Activated T-helper 1 cell treated with anti-CD3 and anti-CD28 coated beads, Interleukin-2, amount 50 U/mL, for 16 hours (primary cell): ENCODE measurements at places on chromosomes 4 and X.

DNA sequence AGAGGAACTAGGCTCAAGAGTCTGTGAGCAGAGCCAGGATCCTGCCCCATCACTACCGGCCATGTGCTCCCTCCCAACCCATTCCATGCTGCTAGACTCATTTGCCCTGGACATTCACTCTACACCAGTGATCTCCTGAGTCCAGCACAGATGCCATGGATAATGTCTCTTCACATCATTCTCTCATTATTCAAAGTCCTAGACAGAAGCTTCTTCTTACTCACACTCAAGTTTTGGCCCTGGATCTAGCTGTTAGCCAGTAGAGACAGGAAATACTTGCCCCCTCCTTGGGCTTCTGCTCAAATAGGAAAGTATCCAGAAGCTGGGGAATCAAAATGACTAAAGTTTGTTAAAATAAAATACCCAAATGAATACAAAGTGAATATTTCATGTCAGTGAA lies 266.8 kb upstream of the LDB2 start:
- no peak for DNase-seq

DNA sequence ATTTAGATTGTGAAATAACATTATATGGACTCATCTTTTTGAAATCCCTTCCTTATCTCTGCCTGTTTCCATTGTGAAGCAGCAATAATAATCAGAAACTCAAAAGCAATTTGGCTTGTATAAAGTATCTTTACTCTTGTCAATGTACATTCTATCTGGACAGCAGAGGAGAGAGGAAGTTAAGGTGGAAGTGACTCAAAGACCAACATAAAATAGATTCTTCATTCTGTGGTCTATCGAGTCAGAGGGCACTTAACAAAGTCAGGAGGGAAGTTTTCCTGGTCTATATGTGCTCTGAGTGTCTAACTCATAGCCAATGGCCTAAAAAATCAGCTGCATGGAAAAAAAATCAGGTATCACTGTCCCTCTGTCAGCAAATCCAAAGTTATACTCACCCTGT lies 155.5 kb downstream of the EMCN start:
- no peak for DNase-seq

DNA sequence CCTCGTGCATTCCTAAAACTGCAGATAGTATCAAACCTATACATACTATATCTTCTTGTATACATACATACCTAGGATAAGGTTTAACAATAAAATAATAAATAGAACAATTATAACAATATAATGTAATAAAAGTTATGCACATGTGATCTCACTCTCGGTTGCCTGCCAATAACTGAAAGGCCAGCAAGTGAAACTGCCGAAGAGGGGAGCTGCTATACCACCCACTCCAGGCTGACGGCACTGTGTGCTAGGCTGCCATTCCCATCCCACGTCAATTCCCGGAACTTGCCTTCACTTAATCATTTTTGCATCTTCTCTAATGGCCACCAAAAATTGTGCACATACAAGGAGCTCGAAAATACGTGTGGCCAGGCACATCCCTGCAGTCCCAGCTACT lies 451.1 kb upstream of the FAT1 start:
- DNase-seq: no peak

DNA sequence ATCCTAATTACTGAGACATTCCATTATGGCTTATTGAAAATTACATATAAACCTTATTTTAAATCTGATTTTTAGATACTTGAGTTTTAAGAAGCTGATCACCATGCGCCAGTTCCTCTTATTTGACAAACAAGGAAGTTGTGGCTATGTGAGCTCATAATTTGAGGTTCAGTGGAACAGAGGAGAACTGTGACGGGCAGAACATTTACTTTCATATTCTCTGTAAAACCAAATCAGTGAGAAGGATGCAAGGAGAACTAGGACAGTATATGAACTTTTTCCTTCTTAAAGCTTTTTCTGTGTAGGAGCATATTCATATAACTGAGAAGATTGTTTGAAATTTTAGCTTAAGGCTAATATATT lies 25.3 kb downstream of the STIM2 start:
- no peak for DNase-seq

- no peak for DNase-seq
Observed at GRCh38 chrX:72306851-72307645, 1.3 kb upstream of the CITED1 start.

DNA sequence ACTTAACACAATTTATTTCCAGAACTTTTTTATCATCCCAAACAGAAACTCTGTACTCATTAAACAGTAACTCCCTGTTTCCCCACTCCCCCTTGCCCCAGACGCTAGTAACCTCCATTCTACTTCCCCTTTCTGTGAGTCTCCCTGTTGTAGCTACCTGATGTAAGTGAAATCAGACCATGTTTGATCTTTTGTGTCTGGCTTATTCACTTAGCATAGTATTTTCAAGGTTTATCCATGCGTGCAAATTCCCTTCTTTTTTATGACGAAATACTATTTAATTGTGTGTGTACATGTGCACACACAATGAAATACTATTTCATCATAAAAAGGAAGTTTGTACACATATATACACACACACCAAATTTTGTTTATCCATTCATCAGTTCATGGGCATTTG lies 5.2 kb downstream of the PKD2 start:
- no peak for DNase-seq

DNA sequence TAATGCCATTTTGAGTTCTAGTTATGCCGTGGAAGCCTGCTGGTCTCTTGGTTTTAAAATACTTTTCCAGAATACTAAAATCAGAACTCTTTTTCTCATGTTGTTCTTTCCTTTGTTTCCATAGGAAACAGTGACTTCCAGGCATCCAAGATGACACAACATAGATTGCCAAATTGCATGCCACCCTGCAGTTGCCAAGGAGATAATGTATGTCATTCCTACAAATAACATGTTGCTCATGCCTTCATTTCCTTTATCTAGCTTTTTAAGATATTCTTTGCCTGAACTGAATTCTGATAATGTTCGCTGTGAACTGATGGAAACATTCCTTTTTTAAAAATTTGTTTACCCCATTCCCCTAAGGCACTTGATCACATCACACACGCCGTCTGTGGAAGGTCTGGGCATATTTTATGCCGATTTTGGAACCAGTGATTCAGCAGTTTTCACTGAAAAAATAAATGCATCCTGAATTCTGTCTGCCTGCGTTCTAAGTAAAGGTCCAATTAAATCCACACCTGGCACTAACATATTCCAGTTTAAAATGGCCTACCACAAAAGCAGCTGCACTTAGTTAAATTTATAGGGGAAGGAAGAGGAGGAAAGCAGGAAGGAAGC lies 38.0 kb upstream of the COX7B2 start:
- DNase-seq: no peak

DNA sequence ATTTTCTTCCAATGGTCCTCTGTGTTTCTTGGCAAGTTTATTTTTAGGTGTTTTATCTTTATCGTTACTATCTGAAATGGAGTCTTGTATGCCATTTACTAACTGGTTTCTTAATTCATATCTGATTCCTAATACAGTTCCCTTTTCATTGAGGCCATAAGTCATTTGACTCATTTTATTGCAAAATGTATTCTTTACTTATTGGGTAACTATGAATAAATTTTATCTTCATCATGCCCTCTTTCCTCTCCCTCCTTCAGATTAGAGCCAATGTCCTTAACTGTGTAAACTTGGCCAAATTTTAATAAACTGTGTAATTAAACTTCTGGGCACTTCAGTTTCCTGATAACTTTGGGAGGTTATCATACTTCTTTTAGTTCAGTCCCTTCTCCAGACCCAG lies 19.3 kb upstream of the MSMO1 start:
- DNase-seq: no peak

GRCh38 chrX:141341743-141342142 lies 99.4 kb upstream of the SPANXC start:
- DNase-seq: no peak

DNA sequence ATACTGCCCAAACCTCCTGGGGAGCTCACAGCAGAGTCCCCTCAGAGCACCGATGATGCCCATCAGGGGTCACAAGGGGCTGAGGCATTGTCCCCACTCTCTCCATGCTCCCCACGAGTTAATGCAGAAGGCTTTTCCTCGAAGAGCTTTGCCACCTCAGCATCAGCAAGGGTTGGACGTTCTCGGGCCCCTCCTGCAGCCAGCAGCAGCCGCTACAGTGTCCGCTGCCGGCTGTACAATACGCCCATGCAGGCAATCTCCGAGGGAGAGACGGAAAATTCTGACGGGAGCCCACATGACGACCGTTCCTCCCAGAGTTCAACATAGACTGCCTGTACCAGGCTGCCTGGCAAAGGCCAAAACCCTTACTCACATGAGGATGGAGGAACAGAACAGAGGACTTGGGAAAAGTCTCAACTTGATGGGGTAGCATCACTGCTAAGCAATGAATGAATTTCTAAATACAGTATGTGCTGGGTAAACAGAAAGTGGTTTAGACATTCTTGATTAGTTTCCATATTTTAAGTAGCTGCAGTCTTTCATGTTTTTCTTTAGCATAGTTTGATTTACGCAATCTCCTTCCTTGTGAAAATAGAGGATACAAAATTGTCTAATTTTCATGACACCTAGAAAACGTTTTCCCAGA lies 5.0 kb upstream of the SCML1 start:
- DNase-seq: no peak

- no peak for DNase-seq
Observed at GRCh38 chrX:104084534-104085277, 8.7 kb upstream of the TMSB15C start.

DNA sequence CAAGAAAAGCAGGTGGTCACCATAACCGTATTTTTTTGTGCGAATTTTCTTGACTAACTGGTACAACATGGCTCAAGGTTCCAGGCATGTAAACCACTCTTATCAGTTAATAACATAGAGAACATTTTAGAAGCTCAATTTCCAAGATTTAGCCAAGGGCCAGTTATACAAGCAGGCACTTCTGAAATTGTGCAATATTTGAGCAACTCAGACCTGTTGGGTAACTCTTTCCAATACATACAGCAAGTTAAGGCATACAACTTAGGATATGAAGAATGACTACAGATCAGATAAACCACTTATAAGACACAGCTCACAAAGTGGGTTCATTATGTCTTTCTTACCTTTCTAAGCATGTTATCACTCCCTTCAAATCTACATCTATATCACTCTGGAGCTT lies 43.9 kb downstream of the ZNF280C start:
- no peak for DNase-seq

DNA sequence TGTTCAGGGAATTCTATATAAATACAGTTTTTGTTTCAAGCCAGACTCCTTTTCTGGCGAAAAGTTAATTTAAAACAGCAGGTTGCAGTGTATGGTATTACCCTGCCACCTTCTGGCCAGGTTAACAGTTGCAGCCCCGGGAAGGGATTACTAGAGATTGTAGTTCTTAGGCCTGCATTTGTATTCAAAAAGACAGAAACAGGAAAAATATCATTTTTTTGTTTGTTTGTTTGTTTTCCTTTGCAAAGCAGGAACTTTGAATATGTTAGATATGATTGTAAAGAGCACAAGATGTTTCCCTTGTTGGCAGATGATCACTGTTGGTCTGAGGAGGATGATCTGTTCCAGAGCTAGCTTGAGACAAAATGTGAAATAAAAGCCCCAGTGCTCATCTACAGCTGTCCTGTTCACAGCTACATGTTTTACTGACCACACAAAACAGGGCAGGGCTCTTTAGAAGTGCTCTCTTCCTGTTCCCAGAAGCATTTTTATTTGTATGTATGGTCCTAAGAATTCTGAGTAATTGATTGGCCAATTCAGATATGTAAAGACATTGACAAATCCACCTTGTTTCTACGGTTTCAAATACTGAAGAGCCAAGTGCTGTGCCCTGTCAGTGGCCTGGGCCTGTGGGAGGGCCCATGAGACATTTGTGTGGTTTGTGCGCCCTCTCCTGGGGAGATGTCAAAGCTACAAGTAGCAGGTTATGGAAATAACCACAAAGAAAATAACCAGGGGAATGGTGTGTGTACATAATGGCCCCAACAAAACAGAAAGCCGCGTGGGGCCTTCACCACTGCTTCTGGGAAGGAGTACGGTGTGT lies 57.9 kb downstream of the CLDN22 start:
- DNase-seq: peak; percentile 32

GRCh38 chrX:10190367-10190766 lies 33.6 kb downstream of the CLCN4 start:
- DNase-seq: no peak

DNA sequence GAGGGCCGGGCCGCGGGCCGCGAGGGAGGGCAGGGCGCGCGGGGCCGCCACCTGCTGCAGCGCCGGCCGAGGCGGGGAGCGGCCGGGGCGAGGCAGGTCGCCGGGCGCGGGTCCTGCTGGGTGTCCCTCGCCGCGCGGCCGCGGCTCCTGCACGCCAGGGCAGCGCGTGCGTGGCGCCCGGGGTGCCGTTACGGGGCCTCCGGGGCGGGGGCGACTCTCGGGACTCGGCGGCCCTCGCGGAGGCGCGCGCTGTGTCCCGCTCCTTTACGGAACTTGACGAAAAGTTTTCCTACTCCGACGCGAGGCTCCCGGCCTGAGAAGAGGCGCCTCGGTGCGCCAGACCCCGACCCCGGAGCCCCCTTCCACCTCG lies 329 bp downstream of the TBC1D14 start:
- no peak for DNase-seq

DNA sequence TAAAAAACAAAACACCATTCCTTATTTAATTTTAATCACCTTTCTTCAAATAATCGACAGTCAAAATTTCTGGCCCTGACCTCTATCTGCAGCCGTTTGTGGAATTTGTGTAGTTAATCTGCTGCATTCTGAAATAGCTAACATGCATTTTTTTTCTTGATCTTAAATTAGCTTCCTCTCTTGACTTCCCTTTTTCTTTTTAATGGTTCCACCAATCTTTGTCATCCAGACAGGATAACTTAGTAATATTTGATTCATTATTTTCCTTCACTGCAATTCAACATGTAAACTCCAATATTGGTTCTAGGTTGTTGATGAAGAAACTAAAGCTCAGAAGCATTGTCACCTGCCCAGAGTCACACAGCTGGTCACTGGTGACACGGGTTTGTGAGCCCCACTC lies 77.3 kb downstream of the ARHGAP10 start:
- DNase-seq: no peak

DNA sequence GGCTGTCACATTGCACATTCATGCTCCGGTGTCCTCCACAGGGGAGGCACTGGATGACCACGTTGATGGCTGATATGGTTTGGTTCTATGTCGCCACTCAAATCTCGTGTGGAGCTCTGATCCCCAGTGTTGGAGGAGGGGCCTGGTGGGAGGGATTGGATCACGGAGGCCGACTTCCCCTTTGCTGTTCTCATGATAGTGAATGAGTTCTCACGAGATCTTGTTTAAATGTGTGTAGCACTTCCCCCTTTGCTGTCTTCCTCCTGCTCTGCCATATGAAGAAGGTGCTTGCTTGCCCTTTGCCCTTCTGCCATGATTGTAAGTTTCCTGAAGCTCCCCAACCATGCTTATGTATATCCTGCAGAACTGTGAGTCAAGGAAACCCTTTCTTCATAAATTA lies 22.3 kb upstream of the NAT8L start:
- no peak for DNase-seq
